ENCODE measurements at places on chromosomes 16 and 17. TPM values are rescaled to one million over a fixed set of nuclear protein-coding genes. Genes with fewer than 3 reads are reported as not detected.

The SNX20 gene
- total RNA-seq, result not detected

The HOXB8 gene
- 3.6 TPM for total RNA-seq

The SLC12A3 gene
- total RNA-seq, result not detected

The SPNS2 gene
- 17.3 TPM for total RNA-seq

The ABCA6 gene
- 44.8 TPM for total RNA-seq

The CXCL16 gene
- total RNA-seq, result 0.32 TPM

Data from epithelial cell of umbilical artery (primary cell).